Activated T-cell treated with anti-CD3 and anti-CD28 coated beads for 4 hours (primary cell): ENCODE measurements at places on chromosomes 13 and 19.

DNA sequence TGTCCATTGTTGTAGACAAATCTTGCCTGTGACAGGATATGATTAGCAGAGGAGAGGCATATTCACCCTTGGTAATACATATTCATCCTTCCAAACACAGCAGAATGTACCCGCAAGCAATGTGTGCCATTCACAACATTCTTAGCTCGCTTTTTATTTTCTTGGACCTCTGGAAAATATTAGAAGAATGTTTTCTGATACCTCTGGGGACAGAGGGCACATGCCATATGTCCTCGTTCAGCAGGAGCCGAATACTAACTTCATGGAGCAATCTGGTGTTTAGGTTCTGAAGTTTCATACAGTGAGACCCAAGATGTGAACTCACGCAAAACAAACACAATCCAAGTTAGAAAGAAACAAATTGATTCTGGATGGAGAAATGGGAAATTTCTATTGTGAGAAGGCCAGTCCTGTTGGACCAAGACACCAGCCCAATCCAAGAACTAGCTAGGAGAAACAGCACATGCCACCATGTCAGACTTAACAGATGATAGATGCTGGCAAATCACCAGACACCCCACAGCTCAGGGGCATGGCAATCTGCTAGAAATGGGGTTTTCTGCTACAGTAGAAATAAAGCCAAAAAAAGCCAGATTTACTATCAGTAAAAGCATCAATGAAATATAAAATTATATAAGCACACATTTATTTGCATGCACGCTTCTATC is 297.4 kb downstream of the DCLK1 start:
- no peak for DNase-seq

GRCh38 chr13:38283346-38283745 is 66.3 kb upstream of the UFM1 start:
- no peak for DNase-seq

- no peak for DNase-seq
Measured at GRCh38 chr13:93356469-93356868, 129.9 kb downstream of the GPC6 start.

GRCh38 chr13:60227158-60227557 is 63.4 kb upstream of the DIAPH3 start:
- DNase-seq, result no peak

GRCh38 chr13:35136585-35136984 is 194.5 kb downstream of the NBEA start:
- DNase-seq, result no peak

DNA sequence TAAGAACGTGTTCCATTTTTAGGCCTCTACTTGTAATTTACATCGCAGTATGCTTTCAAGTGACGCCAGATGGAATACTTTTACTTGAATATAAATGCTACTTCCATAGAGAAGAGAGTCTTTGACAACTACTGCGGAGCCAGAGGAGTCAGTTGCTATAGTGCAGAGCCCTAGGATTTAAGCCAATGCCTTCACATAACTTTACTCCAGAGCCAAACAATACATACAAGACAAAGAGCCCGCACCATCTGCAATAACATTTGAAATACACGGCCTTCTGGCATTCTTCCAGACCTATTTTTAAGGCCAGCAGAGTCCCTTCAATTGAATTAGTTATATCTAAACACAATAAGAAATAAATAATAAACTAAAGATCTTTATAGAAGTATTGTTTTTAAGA is 59.4 kb downstream of the XPO4 start:
- DNase-seq, result no peak
